Sigmoid colon (tissue), 7 donors: ENCODE measurements at places on chromosomes 12 and 14.

DNA sequence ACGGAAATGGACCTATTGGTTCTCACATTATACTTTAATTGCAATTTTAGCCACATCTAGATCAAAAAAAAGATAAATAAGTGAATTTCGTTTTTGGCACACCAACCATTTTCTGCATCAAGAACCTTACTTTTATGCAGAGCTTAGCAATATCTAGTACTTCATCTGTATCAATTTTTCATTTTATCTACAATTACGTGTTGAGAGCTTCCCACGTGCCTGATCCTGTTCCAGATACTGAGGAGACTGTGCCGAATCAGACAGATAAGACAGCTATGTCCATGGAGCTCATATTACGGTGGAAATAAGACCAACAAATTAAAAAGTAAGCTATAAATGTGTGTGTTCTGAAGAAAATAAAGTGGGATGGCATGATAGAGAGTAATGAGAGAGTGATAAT, 101.6 kb downstream of the MGAT4C start:
- no peak overlapping the region for H3K4me3 ChIP-seq
- H3K4me1 ChIP-seq: no peaks in the 10 kb centered on the region
- DNase-seq: no peak
- no peaks in the 10 kb centered on the region for H3K36me3 ChIP-seq
- H3K27ac ChIP-seq: no peak overlapping the region
- H3K27me3 ChIP-seq: no peaks in the 10 kb centered on the region

GRCh38 chr12:113271466-113271852, 50.2 kb downstream of the TPCN1 start:
- H3K27me3 ChIP-seq: no peaks in the 10 kb centered on the region
- peak overlapping the region; percentile 68 for H3K27ac ChIP-seq
- peaks cover 25% of the 10 kb centered on the region for H3K4me1 ChIP-seq
- no peak overlapping the region for H3K4me3 ChIP-seq
- H3K36me3 ChIP-seq: peaks cover 90% of the 10 kb centered on the region

DNA sequence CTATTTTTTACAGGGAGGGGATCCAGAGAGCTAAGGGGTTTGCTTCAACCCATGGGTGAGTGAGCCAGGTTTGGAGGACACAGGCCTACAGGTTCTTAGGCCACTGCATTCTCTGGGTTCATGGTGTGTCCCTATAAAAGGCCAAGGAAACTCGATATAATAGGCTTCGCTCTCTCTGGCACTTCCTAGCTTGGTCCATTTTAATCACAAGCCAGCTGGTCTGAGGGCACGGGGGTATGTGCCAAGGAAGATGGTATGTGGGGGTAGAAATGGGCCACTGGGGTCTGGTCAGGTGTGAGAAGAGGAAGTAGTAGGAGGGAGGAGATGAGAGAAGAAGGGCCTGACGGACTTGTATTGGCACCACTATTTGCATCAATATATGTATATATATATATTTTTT, 4.9 kb downstream of the ETV6 start:
- peaks cover 66% of the 10 kb centered on the region for H3K4me1 ChIP-seq
- H3K27me3 ChIP-seq: no peaks in the 10 kb centered on the region
- H3K27ac ChIP-seq: peak overlapping the region; percentile 98
- no peak for DNase-seq

- no peak overlapping the region for H3K4me3 ChIP-seq
- H3K36me3 ChIP-seq: no peaks in the 10 kb centered on the region
- H3K4me1 ChIP-seq: no peaks in the 10 kb centered on the region
- H3K27me3 ChIP-seq: no peaks in the 10 kb centered on the region
- DNase-seq: no peak
These were observed 18.6 kb upstream of the CCDC198 start for GRCh38 chr14:57512220-57512619.

DNA sequence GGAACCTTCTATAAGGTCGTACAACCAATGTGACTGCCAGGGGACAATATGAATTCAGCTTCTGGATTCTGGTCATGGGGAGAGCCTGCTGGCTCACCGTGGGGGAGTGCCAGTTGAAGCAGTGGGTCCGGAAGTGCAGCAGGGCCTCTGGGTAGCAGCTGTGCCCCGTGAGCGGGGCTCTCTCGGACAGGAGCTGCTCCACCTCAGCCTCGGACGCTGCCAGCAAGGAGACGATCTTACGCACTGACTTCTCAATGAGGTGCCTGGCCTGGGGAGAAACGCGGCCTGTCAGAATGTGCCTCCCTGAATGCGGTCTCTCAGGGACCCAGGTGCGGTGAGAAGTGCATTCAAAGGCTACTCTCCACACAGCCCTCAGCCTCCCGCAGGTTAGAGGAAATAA, 42.0 kb downstream of the LGMN start:
- no peak overlapping the region for H3K4me3 ChIP-seq
- no peak for DNase-seq
- H3K27ac ChIP-seq: no peak overlapping the region
- no peaks in the 10 kb centered on the region for H3K27me3 ChIP-seq
- peaks cover 26% of the 10 kb centered on the region for H3K36me3 ChIP-seq

DNA sequence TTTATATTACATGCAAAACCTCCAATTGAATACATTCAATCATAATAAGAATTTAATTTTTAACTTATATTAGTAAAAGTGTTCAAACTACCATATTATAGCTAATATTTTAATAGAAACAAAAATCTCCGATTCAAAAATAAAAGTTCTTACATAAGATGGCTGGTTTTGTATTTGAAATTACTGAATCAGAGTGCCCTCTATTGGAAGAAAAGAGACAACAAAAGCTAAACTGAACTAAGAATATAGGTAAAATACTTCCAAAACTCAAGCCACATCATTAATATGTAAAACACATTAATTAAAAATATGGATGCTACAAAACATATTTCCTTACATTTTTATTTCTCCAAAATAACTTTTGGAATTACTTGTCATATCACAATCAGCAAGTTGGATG, 120.3 kb downstream of the GARIN6 start:
- H3K36me3 ChIP-seq: no peaks in the 10 kb centered on the region
- H3K4me1 ChIP-seq: no peaks in the 10 kb centered on the region
- peak overlapping the region; percentile 41 for H3K4me3 ChIP-seq
- no peak overlapping the region for H3K27ac ChIP-seq

DNA sequence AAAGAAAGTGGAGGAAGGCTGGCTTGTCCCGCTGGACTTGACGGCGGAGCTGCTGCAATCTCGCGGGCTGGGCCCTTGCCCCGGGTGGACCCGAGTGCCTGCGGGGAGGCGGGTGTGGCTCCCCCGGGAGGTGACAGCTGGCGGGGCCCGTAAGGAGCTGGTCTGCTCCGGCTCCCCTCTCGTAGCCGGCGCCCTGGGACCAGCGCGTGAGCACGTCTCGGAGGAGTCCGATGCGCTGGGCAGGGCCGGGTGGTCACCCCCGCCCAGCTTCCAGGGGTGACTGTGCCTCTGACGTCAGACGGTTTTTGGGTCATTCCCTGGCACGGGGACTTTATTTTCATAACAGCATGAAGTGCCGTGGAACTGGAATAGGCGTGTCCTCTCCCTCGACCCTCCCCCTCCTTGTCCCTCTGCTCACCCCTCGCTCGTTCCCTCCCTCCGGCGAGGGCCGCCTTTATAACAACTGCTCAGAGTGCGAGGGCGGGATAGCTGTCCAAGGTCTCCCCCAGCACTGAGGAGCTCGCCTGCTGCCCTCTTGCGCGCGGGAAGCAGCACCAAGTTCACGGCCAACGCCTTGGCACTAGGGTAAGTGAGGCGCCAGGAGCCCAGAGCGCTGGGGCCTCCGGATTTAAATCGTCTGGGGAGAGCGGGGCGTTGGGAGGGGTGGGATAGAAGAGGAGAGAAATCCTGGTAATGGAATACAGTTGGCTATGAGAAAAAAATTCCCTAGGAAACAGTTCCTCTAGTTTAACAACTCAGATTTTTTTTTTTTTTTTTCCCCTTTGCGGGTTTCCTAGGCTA, at the start of gene GPRC5A:
TSS of gene GPRC5A (plus strand) at position 483 of the 801 bp plus-strand sequence. CDS start 16,688 bp downstream, outside the sequence.
- peak within 1 kb of the TSS; percentile 57 for H3K4me3 ChIP-seq
- no peaks in the 10 kb centered on the region for H3K27me3 ChIP-seq
- DNase-seq: peak; percentile 95
- peaks cover 18% of the 10 kb centered on the region for H3K4me1 ChIP-seq
- H3K27ac ChIP-seq: peak within 1 kb of the TSS; percentile 64

GRCh38 chr12:99257672-99258071, 389.9 kb upstream of the GARIN6 start:
- no peaks in the 10 kb centered on the region for H3K27me3 ChIP-seq
- no peak overlapping the region for H3K4me3 ChIP-seq
- no peaks in the 10 kb centered on the region for H3K36me3 ChIP-seq
- no peak overlapping the region for H3K27ac ChIP-seq
- no peak for DNase-seq

DNA sequence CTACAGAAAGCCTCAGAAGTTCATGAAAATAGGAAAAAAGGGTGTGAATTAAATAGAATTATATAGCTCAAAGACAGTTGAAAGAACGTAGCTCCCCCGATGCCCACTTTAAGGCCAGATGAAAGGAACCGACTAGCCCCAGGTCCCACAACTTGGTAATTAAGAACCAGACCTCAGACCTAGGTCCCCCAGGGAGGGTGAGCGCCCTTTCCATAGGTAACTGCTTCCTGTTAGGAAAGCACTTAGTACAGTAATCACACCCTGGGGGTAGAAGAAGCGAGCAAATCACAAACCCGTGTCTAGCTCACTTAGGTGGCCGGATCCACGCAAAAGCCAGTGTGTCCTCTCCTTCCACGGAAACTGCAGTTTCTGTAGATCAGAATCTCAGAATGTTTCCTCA, 77.1 kb downstream of the PLXNC1 start:
- H3K27me3 ChIP-seq: no peaks in the 10 kb centered on the region
- no peaks in the 10 kb centered on the region for H3K4me1 ChIP-seq
- no peaks in the 10 kb centered on the region for H3K36me3 ChIP-seq
- DNase-seq: no peak
- H3K27ac ChIP-seq: no peak overlapping the region

DNA sequence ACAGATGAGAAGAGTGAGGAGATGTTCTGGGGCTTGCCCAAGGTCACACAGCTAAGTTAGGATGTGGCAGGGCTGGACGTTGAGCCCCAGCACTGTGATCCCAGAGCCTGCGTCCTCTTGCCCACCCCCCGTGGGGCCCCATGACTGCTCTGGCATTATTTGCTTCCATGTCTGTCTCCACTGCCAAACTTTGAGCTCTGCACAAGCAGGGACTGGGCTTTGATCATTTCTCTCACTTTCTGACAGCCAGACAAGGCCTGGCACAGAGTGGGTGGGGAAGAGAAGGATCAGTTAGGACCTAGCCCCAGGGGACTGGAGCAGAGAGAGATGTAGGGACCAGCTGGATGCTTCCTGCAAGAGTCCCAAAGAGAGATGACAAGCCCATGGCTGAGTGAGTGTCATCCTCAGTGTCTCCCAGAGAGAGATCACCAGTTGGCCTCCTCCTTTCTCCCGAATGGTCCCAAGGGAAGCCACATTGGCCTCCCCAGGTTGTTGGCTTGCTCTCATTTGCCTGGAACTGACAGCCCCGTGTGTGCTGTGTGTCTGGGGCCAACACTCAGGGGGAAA, 126.7 kb upstream of the PWP1 start:
- no peaks in the 10 kb centered on the region for H3K27me3 ChIP-seq

- H3K27ac ChIP-seq: no peak overlapping the region
- no peaks in the 10 kb centered on the region for H3K27me3 ChIP-seq
- H3K36me3 ChIP-seq: no peaks in the 10 kb centered on the region
- DNase-seq: no peak
- no peak overlapping the region for H3K4me3 ChIP-seq
- no peaks in the 10 kb centered on the region for H3K4me1 ChIP-seq
These were observed 35.4 kb upstream of the DIO3 start for GRCh38 chr14:101525640-101526527.

- no peak for DNase-seq
- peaks cover 4% of the 10 kb centered on the region for H3K27me3 ChIP-seq
- peaks cover 24% of the 10 kb centered on the region for H3K4me1 ChIP-seq
- no peaks in the 10 kb centered on the region for H3K36me3 ChIP-seq
- H3K4me3 ChIP-seq: no peak overlapping the region
These were observed 34.1 kb upstream of the STON2 start for GRCh38 chr14:81434230-81434629.

GRCh38 chr14:92687681-92688433, 60.6 kb downstream of the LGMN start:
- peak overlapping the region; percentile 68 for H3K27ac ChIP-seq
- H3K36me3 ChIP-seq: peaks cover 15% of the 10 kb centered on the region
- peak; percentile 76 for DNase-seq

DNA sequence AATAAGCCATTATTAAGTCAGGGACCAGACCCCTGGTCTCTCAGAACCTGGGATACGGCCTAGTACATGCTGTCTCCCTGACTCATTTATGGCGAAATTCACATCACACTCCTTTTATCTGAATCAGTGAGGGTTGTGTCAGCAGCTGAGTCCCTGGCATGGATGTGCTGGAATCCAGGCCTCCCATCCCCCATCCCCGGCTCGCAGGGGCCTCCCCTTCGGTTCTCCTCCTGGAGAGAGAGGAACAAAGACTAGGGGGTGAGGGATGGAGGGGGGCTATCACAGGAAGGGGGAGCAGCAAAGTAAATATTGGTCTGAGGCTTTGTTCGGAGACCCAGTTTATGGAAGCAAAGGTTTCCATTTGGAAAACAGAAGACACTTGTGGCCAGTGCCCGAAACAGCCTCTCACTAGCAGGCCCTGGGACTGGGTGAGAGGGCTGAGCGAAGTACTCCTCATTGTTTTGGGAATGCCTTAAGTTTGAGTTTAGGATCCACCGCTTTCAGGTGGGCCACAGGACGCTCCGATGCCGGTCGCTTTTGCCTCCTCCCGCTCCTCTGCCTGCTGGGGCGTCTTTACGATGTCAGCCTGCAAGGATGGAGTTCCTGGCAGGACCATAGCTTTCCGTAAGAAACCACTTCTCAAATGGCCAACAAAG, 145.0 kb downstream of the PRKCH start:
- no peak overlapping the region for H3K4me3 ChIP-seq
- H3K27ac ChIP-seq: no peak overlapping the region
- DNase-seq: peak; percentile 80

GRCh38 chr14:40981247-40981646, 625.4 kb upstream of the LRFN5 start:
- H3K36me3 ChIP-seq: no peaks in the 10 kb centered on the region
- no peak overlapping the region for H3K4me3 ChIP-seq
- no peaks in the 10 kb centered on the region for H3K27me3 ChIP-seq
- DNase-seq: no peak
- no peaks in the 10 kb centered on the region for H3K4me1 ChIP-seq
- H3K27ac ChIP-seq: no peak overlapping the region

GRCh38 chr14:59139324-59139723, 49.1 kb upstream of the DAAM1 start:
- no peak overlapping the region for H3K4me3 ChIP-seq
- DNase-seq: no peak
- H3K27ac ChIP-seq: no peak overlapping the region
- H3K36me3 ChIP-seq: no peaks in the 10 kb centered on the region
- no peaks in the 10 kb centered on the region for H3K27me3 ChIP-seq
- no peaks in the 10 kb centered on the region for H3K4me1 ChIP-seq

- peaks cover 42% of the 10 kb centered on the region for H3K4me1 ChIP-seq
- no peak for DNase-seq
- H3K4me3 ChIP-seq: peak overlapping the region; percentile 78
- H3K27ac ChIP-seq: peak overlapping the region; percentile 96
- no peaks in the 10 kb centered on the region for H3K27me3 ChIP-seq
- no peaks in the 10 kb centered on the region for H3K36me3 ChIP-seq
These were observed 1.3 kb upstream of the JDP2 start for GRCh38 chr14:75426332-75427125.

- no peak overlapping the region for H3K4me3 ChIP-seq
- peaks cover 13% of the 10 kb centered on the region for H3K4me1 ChIP-seq
- no peak overlapping the region for H3K27ac ChIP-seq
- peaks cover 19% of the 10 kb centered on the region for H3K27me3 ChIP-seq
- DNase-seq: no peak
- H3K36me3 ChIP-seq: no peaks in the 10 kb centered on the region
These were observed 3.7 kb upstream of the SLC35F4 start for GRCh38 chr14:57869617-57870016.

GRCh38 chr14:99685151-99685591, 1.1 kb downstream of the CYP46A1 start:
- peaks cover 17% of the 10 kb centered on the region for H3K4me1 ChIP-seq
- H3K36me3 ChIP-seq: no peaks in the 10 kb centered on the region
- H3K4me3 ChIP-seq: no peak overlapping the region
- H3K27ac ChIP-seq: no peak overlapping the region
- peak; percentile 49 for DNase-seq
